ENCODE measurements at places on chromosomes 16 and 17.

DNA sequence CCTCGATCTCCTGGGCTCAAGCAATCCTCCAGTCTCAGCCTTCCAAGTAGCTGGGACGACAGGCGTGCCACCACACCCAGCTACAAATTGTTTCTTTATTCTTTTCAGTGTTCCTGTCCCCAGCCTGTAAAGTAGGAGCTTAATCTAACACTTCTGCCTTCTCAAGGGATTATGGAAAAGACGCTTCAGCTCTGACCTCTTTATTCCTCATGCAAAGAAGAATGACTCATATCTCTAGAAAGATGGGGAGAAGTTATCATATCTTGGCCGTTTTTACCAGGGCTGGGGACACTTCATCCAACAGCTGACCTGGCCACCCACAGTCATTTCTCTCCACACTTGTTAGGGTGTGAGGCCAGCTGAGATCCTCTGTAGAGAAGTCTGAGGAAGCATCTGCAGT lies 172.6 kb downstream of the HAPSTR1 start:
- no peak for DNase-seq

GRCh38 chr17:72927146-72927545 lies 165.3 kb downstream of the SLC39A11 start:
- no peak for DNase-seq

DNA sequence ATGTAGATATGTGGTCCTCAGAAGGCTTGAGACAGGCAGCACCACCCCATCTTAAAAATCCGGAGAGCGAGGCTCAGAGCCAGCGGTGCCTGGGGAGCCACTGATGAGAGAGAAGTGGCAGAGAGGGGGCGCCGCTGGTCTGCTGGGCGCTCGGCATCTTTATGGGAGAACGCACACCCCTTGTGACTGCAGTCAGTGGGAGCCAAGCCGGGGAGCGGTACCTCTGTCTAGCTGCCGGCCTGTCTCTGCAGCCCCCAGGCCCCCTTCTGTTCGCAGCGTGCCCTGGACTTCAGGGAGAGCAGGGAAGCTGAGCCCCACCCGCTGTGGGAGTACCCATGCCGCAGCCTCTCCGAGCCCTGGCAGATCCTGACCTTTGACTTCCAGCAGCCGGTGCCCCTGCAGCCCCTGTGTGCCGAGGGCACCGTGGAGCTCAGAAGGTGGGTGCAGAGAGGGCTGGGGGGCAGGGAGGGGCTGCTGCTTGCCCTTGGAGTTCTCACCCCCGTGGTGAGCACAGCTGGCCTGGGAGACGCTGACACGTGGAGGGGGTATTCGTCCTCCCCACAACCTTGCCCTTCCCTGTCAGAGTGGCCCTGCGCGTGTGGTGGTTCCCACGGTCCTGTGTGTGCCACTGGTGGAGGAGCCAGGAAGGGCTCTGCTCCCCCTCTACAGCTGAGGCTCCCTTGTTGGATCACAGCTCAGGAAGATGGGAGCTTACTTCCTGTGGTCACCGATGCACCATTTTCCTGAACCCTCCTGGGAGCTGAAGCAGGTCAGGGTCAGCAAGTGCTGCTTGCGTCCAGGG lies 44.8 kb downstream of the PRMT7 start:
- no peak for DNase-seq

DNA sequence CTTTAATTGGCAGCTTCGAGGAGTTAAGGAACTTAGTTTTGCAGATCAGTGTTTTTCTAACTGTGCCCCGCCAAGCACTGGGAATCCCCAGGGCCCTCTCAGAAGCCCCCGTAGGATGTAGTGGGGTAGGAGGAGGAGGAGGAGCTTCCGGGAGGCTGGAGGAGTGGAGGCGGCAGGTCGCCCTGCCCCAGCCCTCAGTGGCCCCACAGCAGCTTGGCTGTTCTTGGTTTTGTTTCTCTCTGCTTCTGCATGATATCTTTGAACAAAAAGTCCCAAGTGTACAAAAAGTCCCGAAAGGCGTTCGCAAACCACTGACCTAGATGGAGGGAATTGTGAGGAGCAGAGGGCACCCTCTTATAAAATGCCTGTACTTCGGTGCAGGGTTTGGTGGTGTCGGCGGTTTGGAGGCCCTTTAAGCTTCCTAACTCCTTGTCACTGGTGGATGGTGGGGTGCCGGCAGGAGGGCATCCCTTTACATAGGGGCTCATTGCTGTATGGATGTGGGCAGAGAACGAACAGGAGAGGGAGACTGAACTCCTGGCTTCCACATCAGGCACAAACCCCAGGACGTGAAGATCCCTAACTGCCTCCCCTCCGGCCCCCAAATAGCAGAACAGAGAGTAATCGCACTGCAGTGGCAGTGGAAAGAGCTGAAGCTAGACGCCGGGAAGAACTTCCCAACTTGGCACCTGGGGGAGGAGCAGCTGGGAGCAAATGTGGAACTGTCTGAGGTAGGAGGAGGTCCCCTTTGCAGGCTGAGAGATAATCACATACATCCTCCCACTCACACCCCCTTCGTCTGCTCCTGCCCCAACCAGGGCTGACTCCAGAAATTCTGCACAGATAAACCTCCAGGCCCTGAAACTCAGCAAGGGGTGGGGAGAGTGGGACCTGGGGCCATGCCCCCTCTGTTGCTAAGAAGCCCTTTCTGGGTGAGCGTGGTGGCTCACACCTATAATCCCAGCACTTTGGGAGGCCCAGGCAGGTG lies 20.1 kb downstream of the EPOP start:
- no peak for DNase-seq

DNA sequence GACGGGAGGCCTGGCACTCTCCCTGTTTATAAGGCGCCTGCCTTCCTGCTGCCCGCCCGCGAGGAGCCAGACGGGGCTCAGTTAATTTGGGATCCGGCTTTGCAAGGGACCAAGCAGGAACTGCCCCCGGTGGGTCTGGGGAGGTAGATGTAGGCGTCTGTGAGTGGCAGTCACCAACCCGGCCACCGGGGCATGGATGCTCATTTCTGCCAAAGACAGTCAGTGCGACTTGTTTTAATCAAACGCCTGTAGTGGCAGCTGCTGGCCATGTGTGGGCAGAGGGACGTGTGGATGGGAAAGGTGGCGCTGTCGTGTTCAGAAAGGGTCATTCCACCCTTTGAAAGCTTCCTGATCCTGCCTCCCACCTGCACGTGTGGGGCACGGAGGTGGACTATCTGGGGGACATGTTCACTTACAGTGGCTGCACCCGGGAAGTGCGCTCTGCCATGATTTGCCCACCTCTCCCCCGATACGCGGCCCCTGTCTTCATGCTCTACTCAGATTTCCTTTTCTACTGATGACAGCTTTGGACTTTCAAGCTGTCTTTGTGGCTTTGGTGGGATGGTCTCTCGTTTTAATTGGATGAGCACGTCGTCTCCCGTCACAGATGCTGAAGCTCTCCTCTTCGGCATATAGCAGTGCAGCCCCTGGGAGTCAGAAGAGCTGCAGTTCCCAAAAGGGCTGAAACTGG lies 60.3 kb upstream of the CIBAR2 start:
- DNase-seq = no peak

DNA sequence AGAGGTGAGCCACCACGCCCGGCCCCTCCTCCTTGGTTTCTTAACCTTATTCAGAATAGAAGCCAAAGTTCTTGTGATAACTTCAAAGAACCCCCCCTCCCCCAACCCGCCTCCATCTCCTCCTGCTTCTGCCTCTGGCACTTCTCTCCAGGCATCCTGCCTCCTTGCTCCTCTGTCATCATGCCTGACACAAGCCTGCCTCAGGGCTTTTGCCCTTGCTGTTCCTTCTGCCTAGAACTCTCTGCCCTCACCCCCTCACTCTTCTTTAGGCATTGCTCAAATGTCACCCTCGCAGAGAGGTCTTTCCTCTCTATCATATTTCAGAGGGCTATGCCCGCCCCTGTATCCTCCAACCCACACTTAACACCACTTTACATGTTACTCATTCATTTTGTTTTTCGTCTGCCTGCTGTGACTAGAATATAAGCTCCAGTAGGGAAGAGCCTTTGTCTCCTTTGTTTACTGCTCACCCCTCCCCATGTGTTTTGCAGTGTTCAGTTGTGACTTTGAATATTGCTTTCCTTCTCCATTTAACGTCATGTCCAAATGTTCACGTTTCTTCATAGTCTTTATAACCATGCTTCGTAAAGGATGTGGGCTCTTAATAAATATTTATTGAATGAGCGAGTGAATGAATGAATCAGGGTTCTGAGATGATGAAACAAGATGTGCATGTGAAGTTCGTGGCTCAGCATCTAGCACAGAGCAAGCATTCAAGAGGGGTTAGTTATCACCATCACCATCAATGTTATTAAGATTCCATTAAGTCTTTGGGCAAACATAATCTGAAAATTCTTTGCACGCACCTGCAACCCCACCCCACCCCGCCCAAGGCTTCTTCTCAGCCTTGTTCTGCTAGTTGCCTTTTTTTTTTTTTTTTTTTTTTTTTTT lies 186.2 kb upstream of the WSCD1 start:
- DNase-seq = no peak

GRCh38 chr17:68909066-68909465 lies 46.1 kb downstream of the ABCA8 start:
- DNase-seq = no peak

DNA sequence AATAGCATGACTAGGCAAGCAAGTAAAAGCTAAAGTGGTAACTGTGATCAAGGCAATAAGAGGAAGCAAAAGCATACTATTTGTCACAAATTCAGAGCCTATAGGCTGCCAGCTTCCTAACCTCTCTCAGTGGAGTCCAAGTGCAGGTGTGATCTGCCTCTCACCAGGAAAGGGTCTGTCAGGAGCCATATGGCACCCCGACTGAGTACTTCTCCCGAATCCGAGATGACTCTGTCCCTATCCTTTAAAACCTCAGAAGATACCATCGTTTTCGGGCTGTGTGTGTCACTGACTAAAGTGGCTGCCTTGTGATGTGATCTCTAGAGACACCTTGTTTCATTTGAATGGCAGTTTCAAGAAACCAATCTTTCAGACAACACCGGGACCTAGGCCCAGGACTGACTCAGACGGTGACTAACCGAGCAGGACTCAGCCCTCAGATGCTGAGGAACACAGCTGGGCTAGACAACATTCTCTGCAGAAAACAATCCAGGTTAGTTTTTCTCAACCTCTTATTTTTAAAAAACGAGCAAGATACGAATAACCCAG lies 63.6 kb downstream of the SMG6 start:
- peak; percentile 58 for DNase-seq

DNA sequence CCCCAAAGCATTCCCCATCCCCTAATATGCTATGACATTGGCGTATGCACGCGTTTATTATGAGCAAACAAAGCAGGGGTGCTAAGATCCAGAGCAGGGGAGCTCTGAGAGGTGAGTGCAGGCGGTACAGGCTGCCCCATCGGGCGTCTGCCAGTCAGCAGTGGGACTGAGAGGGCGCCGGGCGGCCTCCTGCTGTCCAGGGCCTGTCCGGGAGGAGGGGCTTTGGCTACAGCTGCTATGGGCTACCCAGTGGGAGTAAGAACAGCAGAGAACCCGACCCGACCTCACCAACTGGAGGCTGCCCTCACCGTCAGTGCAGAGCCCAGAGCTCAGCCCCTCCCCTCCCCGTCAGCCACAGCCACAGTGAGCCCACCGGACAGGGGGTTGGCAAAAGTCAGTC lies 18.5 kb upstream of the AATK start:
- DNase-seq = no peak

DNA sequence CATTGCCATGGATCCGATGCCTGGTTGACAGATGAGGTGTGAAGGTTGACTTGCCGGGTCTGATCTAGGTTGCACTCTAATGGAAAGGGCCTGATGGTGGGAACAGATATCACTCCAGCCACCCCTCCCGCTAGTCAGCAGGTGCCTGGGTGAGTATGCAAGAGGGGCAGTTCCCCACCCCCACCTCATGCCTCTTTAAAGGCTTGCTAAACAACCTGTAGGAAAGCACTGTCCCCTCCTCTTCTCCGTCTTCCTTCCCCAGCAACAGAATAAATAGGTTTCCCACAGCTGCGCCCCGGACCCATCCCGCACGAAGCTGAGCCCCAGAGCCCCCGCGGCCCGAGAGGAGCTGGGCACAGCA lies 746 bp upstream of the TMEM132E start:
- DNase-seq = no peak

GRCh38 chr16:24847358-24847664 lies 1.5 kb downstream of the SLC5A11 start:
- no peak for DNase-seq

DNA sequence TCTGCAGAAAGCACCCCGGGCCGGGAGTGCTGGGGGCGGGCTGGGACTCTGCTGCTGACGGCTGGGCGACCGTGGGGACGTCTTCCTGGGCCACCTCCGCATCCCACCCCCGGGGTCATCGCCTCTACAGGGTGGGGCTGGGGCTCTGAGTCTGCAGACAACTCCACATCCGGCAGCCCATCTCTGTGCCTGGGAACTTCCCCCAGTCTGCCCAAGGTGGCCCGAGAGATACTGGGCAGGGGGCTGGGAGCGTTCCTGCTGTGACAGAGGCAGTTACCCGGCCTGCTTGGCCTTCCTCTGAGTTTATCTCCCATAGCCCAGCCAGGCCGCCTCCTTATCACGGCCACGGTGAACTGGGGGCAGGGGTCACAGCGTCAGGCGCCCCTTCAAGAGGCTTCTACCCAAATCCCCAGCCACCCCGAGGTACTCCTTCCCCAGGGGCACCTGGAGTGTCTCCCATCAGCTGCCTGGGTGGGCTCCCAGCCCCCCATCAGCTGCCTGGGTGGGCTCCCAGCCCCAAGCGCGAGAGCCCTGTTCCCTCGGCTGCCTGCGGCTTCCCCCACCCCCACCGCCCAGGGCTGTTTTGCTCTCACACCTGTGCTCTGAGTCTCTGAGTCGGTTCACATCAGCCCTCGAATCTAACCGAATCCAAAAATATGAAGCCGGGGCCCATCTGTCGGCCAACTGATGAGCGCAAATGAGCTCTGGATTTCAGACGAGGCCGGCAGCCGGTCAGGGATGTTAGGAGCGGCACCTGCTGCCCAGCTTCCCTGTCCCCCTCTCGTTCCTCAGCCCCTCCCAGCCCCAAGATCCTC lies 15.6 kb upstream of the CBFA2T3 start:
- DNase-seq = no peak

DNA sequence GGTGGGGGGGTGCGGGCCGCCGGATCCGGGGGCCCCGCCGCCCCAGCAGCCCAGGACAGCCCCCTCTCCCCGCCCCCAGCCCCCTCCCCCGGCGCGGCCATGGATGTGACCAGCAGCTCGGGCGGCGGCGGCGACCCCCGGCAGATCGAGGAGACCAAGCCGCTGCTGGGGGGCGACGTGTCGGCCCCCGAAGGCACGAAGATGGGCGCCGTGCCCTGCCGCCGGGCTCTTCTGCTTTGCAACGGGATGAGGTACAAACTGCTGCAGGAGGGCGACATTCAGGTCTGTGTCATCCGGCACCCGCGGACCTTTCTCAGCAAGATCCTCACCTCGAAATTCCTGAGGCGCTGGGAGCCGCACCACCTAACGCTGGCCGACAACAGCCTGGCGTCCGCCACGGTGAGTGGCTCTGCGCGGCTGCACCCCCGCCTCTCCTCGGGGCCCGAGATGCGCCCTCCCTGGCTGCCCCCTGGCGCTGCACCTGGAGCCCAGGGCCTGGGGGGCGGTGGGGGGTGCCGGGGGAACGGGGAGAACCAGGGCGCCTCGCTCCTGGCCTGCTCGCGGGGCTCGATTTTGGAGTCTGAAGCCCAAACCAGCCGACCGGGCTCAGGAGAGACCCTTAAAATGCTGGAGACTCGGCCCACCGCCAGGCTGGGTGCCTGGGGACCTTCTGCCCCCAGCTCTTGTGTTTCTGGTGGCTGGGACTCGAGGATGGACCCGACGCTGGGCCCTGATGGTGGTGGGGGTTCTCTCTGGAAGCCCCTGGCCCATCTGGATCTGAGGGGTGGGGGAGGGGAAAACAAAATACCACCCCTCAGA lies 744 bp downstream of the CMIP start:
- DNase-seq = peak; percentile 40

All from activated CD4-positive, alpha-beta T cell treated with anti-CD3 and anti-CD28 coated beads, Interleukin-2, amount 50 U/mL, for 48 hours (primary cell).